Kasumi-1 (cell line): ENCODE measurements at places on chromosomes 11 and 22.
A peak's percentile ranks its signal among the peaks of the same experiment; 100 is the strongest.

- DNase-seq = peak; percentile 18
Observed at GRCh38 chr11:91173701-91174100, 950.9 kb upstream of the CHORDC1 start.

DNA sequence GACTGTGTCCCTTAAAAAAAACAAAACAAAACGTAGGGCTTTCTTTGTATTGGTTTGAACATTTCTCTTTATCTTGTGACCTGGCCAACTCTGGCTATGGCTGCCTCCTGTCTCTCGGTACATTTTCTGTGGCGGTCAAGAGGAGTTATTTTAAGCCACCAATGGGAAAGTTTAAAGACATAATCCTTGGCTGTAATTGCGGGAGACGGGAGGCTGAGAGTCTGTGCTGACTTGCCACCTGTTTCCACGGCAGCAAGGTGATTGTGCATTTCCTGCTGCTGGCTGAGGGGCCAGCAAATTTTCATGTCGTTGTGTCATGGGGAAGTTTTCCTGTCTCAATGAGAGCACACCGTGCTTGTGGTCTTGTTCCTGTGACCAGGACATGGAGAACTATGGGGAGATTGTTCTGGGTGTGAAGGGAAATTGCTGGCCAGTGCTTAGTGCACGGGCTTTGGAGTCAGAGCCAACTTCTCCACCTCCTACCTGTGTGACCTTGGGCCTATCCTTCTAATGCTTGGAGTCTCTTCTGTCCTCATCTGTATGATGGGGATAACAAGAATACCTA is 11.0 kb downstream of the PTPRJ start:
- DNase-seq = no peak

DNA sequence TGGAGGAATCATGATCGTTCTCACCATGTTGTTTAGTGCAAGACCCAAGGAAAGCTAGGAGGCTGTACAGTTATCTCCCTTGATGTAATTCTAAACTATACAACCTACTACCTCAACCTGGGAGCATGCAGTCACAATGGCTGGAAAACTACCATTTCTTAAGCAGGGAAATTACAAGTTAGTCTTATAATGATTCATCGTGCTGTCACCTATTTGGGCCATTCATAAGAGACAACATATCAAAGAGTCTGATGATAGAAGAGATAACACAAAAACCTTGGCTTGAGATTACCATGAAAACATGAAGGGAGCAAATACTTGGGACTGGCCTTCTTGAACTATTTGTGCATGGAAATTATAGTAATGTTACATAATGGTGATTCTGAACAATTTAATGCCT is 30.5 kb upstream of the BLID start:
- DNase-seq = no peak

GRCh38 chr11:35015621-35016387 is 99.4 kb downstream of the PDHX start:
- no peak for DNase-seq

DNA sequence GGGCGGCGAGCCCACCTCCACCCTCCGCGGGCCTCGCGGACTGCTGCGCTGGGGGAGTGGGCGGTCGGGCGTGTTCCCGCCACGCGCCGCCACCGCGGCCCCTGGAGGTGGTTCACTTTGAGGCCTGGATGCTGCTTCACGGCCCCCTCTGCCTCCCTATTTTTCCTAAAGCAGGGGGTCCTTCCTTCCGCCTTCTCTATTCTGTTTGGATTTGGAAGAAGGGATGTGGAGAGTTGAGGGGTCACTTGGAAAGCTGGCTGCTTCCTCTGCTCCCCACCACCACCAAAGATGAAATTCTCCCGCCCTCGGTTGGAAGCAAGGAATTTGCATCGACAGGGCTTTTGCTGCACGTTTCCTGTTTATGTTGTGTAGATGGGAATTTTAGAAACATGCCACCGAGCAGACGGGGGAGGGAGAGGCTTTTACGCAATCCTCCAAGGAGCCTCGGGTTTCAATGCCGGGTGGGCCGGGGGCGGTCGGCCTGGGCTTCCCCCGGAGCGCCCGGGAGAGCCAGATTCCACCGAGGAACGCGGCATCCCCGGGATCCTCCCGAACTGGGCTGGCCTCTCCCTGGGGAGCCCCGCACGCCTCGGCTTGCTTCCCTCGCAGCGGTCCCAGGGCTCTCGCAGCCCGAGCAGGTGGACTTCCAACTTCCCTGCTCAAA is 403 bp upstream of the SBF2 start:
- DNase-seq = no peak

- no peak for DNase-seq
Observed at GRCh38 chr22:23775779-23776375, 3.2 kb downstream of the MMP11 start.

DNA sequence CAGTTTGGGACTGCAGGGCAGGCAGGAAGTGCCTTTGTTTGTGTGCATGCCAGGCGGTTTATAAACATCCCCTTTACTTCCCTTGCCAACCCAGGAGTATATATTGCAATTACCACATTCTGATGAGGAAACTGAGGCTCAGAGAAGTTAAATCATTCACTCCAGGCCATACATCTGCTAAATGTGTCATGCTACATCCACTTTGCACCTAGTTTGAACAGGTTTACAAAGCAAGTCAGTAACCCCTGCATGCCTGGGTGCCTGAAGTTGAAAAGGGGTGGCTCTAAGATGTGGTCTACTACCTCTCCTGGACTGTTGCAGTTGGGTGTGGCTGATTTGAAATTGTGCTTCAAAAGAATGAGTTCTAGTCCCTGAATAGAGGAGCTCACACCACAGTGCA is 23.6 kb downstream of the FLI1 start:
- no peak for DNase-seq

- no peak for DNase-seq
Observed at GRCh38 chr22:31083923-31084810, 3.0 kb downstream of the SMTN start.

GRCh38 chr22:38427465-38427864 is 27.5 kb downstream of the KCNJ4 start:
- DNase-seq = no peak

- no peak for DNase-seq
Observed at GRCh38 chr11:66612458-66612857, 4.0 kb upstream of the RBM14 start.
